ENCODE measurements at places on chromosomes 2 and 18. TPM values are rescaled to one million over a fixed set of nuclear protein-coding genes. Genes with fewer than 3 reads are reported as not detected.

DNA sequence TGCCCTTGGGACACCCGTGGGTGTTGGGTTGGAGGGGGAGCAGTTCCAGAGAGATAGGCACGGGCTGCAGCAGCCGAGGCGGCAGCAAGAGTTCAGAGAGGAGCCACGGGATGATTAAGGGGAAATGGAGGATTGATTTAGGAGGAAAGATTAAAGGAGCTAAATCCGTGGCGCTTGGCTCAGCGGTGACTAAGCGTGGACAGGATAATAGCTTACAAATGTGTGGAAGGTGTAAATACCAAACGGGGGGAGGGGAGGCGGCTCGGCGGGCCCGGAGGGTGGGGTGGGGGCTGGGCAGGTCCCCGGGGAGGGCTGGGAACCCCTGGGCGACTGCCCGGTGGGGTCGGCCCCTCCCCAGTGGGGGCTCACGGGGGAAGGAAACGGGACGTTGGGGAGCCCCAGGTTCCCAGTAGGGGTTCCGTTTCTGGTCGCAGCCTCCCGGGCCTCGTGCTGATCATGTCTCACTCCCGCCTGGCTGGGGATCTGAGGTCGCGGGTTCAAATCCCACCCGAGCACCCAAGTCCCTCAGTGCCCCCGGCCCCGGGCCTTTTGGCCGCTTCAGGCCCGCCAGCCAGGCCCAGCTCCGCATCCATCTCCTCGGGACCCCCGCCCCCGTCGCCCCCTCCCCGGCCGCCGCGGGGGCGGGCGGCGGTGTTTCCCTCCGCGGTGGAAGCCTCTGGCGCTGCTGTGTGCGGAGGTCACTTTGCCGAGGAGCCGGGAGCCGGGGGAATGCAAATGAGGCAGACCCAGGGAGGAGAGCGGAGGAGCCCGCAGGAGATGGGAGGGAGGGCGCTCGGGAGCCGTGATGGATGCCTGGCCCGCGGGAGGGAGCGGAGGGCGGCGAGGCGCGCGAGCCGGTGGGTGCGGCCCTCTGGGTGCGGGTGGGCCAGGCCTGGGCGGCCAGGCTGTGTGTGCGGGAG is 8.1 kb downstream of the ASIC4 start:
- peak; percentile 42 for DNase-seq

Gene ODC1
- 26.4 TPM for total RNA-seq

Gene CLASP1
- 66.5 TPM for total RNA-seq

DNA sequence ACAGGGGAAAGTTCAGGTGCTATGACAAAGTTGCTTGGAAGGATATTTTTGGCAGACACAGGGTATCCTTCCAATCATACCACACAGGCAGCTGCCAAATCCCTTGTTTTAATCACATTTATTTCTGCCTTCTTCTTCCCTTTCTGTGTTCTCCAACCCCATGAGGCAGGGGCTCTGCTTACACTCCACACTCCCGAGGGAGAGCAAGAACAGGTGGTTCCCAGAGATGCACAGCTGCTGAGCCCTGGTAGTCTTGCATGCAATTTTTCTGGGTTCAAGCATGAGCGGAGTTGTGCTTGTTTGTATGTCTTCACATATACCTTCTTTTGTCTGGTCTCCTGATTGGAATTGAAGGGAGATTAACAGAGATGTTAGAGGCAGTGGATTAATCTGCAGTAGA is 251.7 kb upstream of the ST6GAL2 start:
- no peak for DNase-seq

Gene EPB41L3
- total RNA-seq, result 6.8 TPM

Gene D2HGDH
- total RNA-seq, result 19.2 TPM

DNA sequence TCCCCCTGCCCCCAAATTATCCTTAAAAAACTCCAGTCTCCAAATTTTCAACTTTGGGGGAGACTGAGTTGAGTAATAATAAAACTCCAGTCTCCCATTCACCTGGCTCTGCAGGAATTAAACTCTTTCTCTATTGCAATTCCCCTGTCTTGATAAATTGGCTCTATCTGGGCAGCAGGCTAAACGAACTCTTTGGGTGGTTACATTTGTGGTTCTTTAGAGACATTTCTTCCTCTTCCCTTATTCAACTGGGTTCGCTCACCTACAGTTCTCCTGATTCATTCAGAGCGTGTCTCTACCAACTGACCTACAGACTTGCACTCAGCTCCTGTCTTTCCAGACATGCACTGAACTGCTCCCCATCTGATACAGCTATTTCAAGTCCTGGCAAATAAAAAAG is 17.1 kb upstream of the SOCS6 start:
- DNase-seq, result no peak

Gene NMUR1
- not detected for total RNA-seq

DNA sequence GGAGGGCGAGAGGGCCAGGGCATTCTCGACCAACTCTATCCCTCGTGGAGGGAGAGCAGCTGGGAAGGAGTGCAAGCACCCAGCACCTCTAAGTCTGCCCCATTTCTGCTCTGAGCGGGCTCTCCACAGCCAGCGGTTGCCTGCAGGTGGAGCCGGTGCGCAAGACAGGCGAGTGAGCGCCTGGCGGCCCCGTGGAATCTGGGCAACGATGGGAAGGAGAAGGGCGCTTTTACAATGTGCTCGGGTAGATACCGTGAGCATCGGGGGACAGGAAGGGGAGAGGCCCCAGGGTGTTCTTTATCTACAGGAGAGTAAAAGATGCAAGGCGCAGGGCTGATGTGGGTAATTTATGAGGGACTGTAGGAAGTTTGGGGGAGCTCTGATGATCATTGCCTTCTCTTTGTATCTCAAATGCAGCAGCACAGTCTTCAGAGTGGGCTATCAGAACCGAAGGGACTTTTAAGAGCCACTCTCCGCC is 867 bp upstream of the TTL start:
- DNase-seq, result peak; percentile 89
